ENCODE measurements at places on chromosomes 12 and 14.

DNA sequence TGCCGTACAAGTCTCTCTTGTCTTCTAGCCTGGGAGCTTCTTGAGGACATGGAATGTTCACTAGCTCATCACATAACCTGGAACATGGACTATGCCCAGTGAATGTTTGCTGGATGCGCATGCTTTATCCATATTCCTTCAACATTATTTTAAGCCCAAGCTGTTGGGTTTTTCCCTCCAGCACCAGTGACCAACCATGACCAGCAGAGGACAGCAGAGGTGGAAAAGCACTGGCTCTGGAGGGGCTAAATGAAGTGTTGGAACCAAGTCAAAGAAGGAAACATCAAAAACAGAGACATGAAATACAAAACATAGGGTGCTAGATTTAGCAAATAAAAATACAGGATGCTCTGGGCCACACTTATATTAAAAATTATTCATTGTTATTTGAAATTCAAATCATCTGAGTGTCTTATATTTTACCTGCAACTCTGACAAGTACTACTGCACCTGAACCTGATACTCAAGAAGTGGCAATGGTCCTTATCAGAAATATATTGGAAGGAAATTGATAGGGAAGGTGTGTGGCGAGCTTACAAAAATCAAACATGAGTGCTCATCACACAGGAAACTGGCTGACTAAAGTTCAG lies 23.1 kb upstream of the HELB start:
- peak; percentile 22 for DNase-seq

DNA sequence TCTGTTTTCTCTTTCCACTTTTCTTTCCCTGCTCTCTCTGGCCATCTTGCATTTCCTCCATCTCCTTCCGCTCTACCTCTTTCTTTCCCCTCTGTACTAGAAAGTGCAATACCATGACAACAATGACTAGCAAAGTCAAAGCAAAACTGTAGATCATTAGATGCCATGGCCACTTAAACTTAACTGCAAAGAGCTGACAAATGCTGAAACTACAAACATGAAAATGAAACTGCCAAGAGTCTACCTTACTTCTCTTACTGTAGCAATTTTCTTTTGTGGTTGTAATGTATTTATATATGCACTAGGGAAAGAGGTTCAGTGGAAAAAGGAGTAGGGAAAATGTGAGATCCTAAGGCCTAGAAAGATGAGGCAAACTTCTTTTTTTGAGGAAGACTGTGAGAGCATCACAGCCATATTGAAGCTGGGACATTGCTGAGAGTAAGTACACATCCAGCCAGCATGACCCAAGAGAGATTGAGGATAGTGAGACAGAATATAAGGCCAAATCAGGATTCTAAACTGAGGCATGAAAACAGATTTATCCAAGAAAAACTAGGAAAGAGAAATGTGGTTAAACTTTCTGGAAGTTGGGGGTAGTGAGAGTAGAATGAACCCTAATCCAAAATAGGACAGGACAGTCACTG lies 276.6 kb upstream of the NAV3 start:
- no peak for DNase-seq

- peak; percentile 61 for DNase-seq
Measured at GRCh38 chr12:82650627-82651337, 35.9 kb upstream of the TMTC2 start.

DNA sequence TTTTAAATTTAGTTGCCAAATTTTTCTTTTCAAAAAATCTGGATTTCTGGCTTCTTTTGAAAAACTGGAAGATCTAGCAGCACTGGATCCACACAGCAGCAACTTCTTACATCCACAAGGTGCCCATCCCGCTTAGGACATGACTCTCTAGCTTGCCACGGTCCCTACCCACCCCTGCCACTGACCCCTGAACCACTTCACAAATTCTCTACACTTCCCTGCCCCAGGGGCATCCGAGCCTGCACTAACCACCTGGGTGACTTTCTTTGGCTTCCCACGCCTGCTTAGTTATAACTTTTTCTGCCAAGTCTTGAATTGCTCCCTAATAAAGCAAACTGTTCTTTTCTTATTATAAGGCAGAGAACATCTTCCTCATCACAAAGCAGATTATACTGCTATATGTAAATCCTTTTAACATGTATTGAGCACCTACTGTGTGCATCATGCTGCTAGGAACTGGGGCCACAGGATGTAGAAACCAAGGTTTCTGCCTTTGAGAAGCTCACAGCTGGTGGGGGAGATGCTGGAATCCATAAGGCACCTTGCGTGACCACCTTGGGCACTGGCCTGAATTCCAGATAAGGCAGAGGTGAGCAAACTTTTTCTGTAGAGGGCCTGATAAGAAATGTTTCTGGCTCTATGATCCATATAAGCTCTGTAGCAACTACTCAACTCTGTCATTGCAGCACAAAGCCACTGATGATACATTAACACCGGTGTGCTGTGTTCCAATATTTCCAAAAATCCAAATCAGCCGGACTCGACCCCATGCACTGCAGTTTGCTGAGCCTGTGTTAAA lies 59.8 kb downstream of the ACTN1 start:
- DNase-seq: no peak

GRCh38 chr14:99568567-99569560 lies 35.1 kb downstream of the CCDC85C start:
- DNase-seq: peak; percentile 38

GRCh38 chr12:114275086-114275485 lies 130.9 kb downstream of the TBX5 start:
- peak; percentile 14 for DNase-seq

- DNase-seq: peak; percentile 97
Measured at GRCh38 chr12:132908145-132909029, 21.0 kb upstream of the CHFR start.

GRCh38 chr12:10196210-10196609 lies 16.5 kb upstream of the GABARAPL1 start:
- DNase-seq: no peak

DNA sequence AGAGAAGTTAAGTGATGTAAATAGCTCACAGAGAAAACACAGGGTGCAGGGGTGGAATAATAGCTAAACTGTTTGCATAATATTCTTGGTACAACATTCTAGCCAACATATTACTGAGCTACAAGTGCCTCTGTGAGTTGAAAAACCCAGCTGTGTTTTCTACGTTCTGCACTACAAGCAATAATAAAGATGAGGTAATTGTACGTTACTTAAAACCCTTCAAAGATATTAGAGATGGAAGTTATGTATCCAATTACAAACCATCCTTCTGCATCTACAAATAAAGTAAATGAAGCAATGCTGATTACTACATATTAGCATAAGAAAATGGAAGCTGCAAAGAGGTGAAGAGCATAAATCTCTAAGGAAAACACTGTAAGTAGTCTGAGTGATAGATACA lies 271.4 kb downstream of the SSPN start:
- DNase-seq: no peak

DNA sequence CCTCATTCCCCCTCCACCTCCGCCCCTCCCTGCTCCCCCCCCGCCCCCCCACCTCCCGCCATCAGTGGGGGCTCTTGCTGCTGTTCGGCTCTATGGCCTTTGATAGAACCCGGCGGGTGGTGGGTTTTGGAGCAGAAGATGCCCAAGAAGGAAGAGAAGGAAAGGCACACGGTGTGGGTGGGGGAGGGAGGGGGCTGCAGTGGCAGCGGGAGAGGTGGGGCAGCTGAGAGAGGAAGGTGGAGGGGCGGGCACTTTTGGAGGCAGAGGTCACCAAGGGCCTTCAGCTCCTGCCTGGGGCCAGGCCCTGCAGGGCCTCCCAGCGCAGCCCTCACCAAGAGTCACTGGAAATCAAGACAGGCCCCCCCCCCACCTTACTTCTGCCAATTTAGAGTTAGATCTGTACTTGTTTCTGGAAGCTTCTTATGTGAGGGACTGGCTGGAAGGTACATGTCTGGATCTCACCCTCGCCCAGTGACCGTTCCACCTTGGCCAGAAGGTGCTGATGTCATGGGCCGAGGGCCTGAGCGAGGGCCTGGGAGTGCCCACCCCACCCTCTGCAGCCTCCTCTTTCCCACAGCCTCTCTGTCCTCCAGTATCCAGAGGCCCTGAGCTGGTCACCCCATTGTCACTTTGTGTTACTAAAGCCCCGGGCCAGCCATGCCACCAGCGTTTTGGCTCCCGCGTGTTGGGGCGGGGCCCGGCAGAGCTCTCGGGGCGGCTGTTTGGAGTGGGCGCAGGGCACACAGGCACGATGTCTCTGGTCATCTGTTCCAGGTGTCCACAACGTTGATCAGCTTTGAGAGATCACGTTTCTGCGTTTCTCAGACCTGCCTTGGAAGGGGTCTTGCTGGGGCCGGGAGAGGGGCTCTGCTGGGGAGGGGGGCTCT lies 153.9 kb downstream of the KIF26A start:
- no peak for DNase-seq

GRCh38 chr12:100935929-100936328 lies 141.4 kb downstream of the ANO4 start:
- DNase-seq: no peak

DNA sequence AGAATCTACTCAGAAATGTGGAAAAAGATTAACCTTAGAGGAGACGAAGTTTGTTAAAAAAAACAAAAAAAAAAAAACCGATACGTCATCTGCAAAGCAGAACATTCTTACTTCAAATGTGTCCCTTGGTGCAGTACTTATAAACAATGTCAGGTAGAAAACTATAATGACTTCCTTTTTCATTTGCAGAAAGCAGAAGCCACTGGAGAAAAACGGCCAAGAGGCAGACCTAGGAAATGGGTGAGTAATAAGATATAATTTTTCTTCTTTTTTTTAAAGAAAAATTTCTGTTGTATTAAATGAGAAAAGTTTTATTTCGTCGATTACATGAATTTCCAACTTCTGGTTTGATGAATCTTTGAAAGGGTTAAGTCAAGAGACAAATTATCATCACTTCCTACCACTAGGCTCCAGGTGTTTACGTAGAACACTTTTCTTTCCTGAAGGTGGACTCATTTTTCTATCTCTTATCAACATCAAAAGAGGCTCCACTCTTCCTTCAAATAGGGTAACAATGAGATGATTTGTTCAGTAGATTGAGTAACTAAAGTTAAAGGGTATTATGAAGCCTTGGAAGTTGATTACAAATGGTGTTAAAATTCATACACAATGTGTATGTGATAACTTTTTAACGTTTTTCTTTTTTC lies 14.2 kb downstream of the HMGA2 start:
- DNase-seq: no peak

- no peak for DNase-seq
Measured at GRCh38 chr12:41899577-41899976, 245.1 kb downstream of the GXYLT1 start.

- DNase-seq: no peak
Measured at GRCh38 chr14:41521891-41522290, 84.8 kb upstream of the LRFN5 start.

Measured in urothelium cell line (cell line).